ENCODE measurements at places on chromosomes 1 and 21.
A peak's percentile ranks its signal among the peaks of the same experiment; 100 is the strongest.

GRCh38 chr21:45630876-45631275 is 12.6 kb upstream of the PCBP3 start:
- no peak for DNase-seq

GRCh38 chr1:1402072-1402900 is 3.2 kb upstream of the CCNL2 start:
- peak; percentile 67 for DNase-seq

GRCh38 chr1:81007024-81007423 is 793.7 kb upstream of the ADGRL2 start:
- DNase-seq: no peak

GRCh38 chr21:27796106-27796505 is 829.2 kb upstream of the ADAMTS5 start:
- no peak for DNase-seq

DNA sequence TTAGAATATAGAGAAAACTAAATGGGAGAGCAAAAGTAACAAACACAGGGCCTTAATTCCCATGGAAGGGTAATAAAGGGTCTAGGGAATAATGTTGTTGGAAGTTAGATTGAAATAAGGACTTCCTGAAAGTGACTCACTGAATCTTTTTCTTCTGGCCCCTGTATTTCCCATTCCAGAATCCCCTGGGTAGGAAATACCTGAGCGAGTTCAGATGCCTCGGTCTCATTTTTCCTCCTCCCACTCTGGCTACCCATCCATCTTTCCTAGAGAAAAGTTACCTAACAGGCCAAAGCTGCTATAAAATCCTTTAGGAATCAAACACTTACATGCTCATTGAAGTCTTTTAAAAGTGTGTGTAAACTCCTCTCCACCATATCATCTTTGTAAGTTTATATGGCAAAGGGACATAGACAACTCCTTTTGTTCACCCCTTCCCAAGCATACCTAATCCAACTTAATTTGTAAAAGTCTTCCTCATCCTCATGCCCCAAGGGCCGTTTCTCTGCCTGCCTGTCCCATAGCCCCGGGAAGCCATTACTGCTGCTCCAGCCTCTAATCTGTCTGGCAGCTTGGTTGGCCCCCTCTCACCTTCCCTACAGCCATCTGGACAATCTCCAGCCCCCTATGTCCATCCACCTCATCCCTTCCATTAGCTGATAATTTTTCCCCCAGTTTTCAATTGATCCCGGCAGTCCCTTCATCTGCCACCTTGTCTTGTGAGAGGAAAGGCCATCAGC is 3.3 kb upstream of the MEF2D start:
- DNase-seq: no peak

- DNase-seq: no peak
Observed at GRCh38 chr1:161374373-161374772, 6.7 kb upstream of the CFAP126 start.

DNA sequence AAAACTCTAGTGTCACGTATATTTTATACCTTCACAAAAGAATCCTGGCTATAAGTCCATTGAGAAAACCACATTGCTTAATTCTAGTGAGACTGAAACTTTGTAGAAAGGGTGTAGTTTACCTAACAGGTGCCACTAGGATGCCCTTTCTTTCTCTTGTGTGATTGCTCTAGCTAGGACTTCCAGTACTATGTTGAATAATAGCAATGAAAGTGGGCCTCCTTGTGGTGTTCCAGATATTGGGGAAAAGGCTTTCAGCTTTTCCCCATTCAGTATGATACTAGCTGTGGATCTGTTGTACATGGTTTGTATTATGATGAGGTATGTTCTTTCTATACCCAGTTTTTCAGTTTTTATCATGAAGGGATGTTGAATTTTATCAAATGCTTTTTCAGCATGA is 39.7 kb upstream of the CHODL start:
- DNase-seq: no peak

DNA sequence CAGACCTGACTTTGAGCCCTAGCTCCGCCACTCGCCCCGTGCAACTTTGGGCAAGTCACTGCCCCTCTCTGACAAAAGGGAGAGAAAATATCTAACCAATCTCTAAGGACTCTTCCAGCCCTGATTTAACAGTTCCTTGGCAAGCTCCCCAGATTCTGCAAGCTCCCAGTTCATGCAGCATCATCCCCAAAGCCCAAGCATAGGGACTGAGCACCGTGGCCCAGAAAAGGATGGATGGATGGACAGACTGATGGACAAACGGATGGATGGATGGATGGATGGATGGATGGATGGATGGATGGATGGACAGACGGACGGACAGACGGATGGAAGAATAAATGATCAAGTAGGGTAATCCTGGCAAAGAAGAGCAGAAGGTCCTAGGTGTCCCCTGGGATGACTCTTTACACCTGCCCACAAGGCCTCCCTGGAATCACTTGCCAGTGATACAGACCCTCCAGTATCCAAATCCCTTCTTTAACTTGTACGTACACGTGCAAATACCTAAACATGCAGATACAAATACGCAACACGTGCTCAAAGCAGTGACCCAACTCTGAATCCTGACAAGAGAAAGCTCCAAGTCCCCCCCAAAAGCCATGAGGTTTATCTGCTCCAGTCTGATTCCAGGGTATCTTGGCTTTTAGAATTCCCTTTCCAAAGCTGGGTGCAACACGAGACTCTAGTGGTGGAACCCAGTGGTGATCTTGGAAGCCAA is 16.0 kb downstream of the IFFO2 start:
- no peak for DNase-seq

DNA sequence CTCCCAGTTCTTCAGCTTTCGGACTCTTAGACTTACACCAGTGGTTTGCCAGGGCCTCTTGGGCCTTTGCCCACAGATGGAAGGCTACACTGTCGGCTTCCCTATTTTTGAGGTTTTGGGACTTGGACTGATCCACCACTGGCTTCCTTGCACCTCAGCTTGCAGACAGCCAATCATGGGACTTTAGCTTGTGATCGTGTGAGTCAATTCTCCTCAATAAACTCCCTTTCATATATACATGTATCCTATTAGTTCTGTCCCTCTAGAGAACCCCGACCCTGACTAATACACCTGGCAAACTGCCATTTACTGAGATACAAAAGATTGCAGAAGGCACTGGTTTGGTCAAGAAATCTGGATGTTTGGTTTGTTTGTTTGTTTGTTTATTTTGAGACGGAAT is 6.4 kb upstream of the RAB4A start:
- DNase-seq: no peak

All from activated CD8-positive, alpha-beta memory T cell treated with anti-CD3 and anti-CD28 coated beads, Interleukin-2, amount 50 U/mL, for 48 hours (primary cell).